ENCODE measurements at places on chromosomes 13 and 19.
A peak's percentile ranks its signal among the peaks of the same experiment; 100 is the strongest.

DNA sequence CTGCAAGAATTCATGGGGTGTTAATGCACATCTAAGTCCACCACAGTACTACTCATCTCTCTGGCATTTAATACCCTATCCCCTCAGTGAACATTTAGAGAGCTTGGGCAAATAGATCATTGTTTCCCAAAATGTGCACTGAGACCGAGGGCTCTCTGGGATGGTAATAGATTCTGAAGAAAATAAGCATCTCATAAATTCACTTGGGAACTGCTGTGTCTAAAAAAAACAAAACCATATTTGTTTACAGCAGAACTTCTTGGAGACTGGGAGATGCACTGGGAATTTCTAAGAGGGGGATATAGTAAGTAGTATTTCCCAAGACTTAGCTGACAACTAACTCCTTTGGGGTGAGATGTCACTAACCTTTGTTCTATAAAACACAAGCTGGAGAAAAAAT lies 58.4 kb downstream of the ENOX1 start:
- peaks cover 19% of the 10 kb centered on the region for H3K27me3 ChIP-seq
- DNase-seq = no peak
- no peaks in the 10 kb centered on the region for H3K36me3 ChIP-seq
- H3K4me1 ChIP-seq = no peaks in the 10 kb centered on the region

- H3K36me3 ChIP-seq = peaks cover 3% of the 10 kb centered on the region
- H3K4me1 ChIP-seq = no peaks in the 10 kb centered on the region
- peaks cover 55% of the 10 kb centered on the region for H3K27me3 ChIP-seq
- no peak overlapping the region for H3K27ac ChIP-seq
Measured at GRCh38 chr13:98751367-98751782, 1.1 kb downstream of the SLC15A1 start.

DNA sequence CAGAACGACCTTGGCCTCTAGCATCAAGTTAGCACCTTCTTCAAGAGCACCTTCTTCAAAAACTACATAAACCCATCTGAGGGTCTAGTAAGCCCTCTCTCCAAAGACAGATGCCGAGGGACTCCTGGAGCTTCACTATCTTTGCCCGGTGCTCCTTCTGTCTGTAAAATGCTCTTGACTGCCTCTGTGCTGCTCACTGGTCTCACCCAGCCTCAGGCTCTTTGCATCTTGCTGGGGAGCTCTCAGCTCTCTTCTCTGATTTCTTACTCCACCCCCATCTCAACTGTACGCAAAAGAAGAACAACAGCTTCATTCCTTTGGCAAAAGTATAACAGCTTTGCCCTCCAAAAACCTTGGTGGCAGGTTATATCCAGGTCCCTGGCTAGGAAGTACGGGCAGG lies 404.2 kb downstream of the KLF12 start:
- no peak overlapping the region for H3K4me3 ChIP-seq
- H3K27ac ChIP-seq = no peak overlapping the region
- peaks cover 5% of the 10 kb centered on the region for H3K36me3 ChIP-seq
- no peaks in the 10 kb centered on the region for H3K27me3 ChIP-seq

DNA sequence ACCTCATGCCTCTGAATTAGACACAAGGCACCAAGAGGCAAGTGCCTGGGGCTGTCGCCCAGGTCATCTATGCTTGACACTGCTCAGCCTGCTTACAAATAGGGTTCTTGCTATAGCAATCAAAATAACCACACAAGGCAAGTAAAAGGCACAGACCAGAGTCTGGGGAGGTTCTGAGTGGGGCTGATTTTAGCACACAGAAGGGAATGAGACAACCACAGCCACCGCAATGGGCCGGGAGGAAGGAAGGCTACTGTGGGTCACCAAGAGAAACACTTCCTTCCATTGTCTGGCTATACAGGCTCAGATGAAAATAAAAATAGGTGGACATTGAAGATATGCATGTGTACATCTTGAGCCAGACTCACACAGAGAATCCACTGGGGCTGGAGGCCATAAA lies 159.1 kb downstream of the DLEU7 start:
- no peaks in the 10 kb centered on the region for H3K36me3 ChIP-seq
- H3K4me3 ChIP-seq = no peak overlapping the region
- peaks cover 9% of the 10 kb centered on the region for H3K27me3 ChIP-seq
- peaks cover 31% of the 10 kb centered on the region for H3K4me1 ChIP-seq
- no peak for DNase-seq
- no peak overlapping the region for H3K27ac ChIP-seq

GRCh38 chr19:14091081-14091812 lies 696 bp upstream of the SAMD1 start:
- peak; percentile 65 for DNase-seq
- H3K27ac ChIP-seq = peak overlapping the region; percentile 96
- H3K27me3 ChIP-seq = no peaks in the 10 kb centered on the region
- H3K4me3 ChIP-seq = peak overlapping the region; percentile 93
- peaks cover 33% of the 10 kb centered on the region for H3K36me3 ChIP-seq

GRCh38 chr13:108213946-108214345 lies 1.4 kb downstream of the LIG4 start:
- H3K27ac ChIP-seq = peak overlapping the region; percentile 45
- H3K4me3 ChIP-seq = peak overlapping the region; percentile 70
- H3K36me3 ChIP-seq = peaks cover 28% of the 10 kb centered on the region
- peaks cover 35% of the 10 kb centered on the region for H3K4me1 ChIP-seq
- DNase-seq = no peak

- no peak overlapping the region for H3K4me3 ChIP-seq
- DNase-seq = no peak
- no peaks in the 10 kb centered on the region for H3K4me1 ChIP-seq
- no peak overlapping the region for H3K27ac ChIP-seq
- H3K27me3 ChIP-seq = no peaks in the 10 kb centered on the region
- no peaks in the 10 kb centered on the region for H3K36me3 ChIP-seq
Measured at GRCh38 chr13:56528040-56528790, 612.5 kb upstream of the PRR20A start.

DNA sequence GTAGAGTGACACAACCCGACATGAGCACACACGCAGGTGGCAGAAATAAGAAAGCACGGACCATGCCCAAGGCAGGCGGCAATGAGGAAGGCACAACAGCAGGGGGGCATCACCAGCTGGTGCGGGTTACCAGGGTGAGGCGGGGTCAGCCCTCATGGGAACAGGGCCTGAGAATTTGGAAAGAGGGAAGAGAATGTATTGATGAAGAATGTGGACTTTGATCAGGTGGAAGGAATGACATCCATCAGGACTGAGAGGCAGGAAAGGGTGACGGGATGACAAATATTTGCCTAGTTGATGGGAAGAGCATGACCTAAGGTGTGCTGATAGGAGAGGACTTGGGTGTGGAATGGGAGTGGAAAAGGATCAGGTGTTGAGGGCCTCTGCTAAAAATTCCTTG lies 177.5 kb downstream of the ABCC4 start:
- H3K4me3 ChIP-seq = no peak overlapping the region
- no peak overlapping the region for H3K27ac ChIP-seq
- H3K4me1 ChIP-seq = peaks cover 3% of the 10 kb centered on the region
- H3K36me3 ChIP-seq = peaks cover 7% of the 10 kb centered on the region

DNA sequence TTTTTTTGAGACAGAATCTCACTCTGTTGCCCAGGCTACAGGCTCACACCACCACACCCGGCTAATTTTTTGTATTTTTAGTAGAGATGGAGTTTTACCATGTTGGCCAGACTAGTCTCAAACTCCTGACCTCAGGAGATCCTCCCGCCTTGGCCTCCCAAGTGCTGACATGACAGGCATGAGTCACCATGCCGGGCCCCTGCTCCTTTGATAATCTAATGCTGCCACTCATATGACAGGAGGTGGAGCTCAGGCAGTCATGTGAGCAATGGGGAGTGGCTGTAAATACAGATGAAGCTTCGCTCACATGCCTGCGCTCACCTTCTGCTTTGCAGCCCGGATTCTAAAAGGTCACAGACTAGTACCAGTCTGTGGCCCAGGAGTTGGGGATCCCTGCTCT lies 25.1 kb downstream of the ARHGEF18 start:
- H3K27ac ChIP-seq = no peak overlapping the region
- H3K36me3 ChIP-seq = peaks cover 15% of the 10 kb centered on the region
- no peaks in the 10 kb centered on the region for H3K27me3 ChIP-seq
- no peaks in the 10 kb centered on the region for H3K4me1 ChIP-seq

DNA sequence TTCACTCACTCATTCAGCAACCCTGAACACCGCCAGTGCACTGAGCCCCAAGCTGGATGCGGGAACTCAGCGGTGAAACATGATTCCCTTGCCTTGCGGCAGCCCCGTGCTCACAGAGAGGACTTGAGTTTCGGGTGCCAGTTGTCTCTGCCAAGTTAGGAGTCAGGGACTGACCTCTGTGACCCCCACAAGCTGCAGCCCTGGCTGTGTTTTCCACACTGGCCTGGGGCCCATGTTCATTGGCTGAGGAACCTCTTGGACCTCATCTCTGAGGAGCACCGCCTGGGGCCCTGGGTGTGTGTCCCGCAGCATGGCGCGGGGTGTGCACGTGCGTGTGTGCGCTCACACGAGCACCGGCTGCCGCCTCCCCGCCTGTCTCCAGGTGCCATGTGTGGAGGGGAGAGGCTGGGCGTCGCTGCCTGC lies 31.0 kb downstream of the CAPN12 start:
- peaks cover 37% of the 10 kb centered on the region for H3K36me3 ChIP-seq
- no peaks in the 10 kb centered on the region for H3K4me1 ChIP-seq
- H3K27me3 ChIP-seq = no peaks in the 10 kb centered on the region
- no peak overlapping the region for H3K27ac ChIP-seq
- H3K4me3 ChIP-seq = no peak overlapping the region
- DNase-seq = no peak

- H3K4me1 ChIP-seq = peaks cover 11% of the 10 kb centered on the region
- H3K36me3 ChIP-seq = peaks cover 3% of the 10 kb centered on the region
- peaks cover 38% of the 10 kb centered on the region for H3K27me3 ChIP-seq
- no peak overlapping the region for H3K4me3 ChIP-seq
Measured at GRCh38 chr19:40217027-40217810, 965 bp downstream of the TTC9B start.

DNA sequence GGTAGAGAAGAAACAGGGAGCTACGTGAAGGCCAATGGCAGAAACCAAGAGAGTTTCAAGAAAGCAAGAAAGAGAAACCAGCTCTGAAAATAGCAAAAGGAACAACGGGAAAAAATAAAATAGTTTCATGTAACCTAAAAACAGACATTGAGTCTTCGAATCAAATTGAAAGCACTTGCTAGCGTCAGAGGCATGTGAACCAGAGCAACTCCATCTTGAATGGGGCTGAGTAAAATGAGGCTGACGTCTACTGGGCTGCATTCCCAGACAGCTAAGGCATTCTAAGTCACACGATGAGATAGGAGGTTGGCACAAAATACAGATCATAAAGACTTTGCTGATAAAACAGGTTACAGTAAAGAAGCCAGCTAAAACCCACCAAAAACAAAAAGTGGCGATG lies 7.3 kb upstream of the PMIS2 start:
- peaks cover 5% of the 10 kb centered on the region for H3K36me3 ChIP-seq
- H3K4me1 ChIP-seq = no peaks in the 10 kb centered on the region
- no peak overlapping the region for H3K27ac ChIP-seq
- no peak for DNase-seq
- H3K27me3 ChIP-seq = peaks cover 2% of the 10 kb centered on the region

- H3K4me1 ChIP-seq = peaks cover 69% of the 10 kb centered on the region
- H3K27me3 ChIP-seq = no peaks in the 10 kb centered on the region
- peak within 1 kb of the TSS; percentile 91 for H3K27ac ChIP-seq
- peak within 1 kb of the TSS; percentile 82 for H3K4me3 ChIP-seq
- peak; percentile 65 for DNase-seq
- peaks cover 39% of the 10 kb centered on the region for H3K36me3 ChIP-seq
Measured at GRCh38 chr19:55640577-55641425, at the start of gene ZNF580. TSS of gene ZNF580 (plus strand) at chr19:55641002. CDS start at chr19:55642509, 1,507 bp downstream.

GRCh38 chr13:100941377-100942368 lies 267.1 kb upstream of the TMTC4 start:
- H3K27me3 ChIP-seq = peaks cover 6% of the 10 kb centered on the region
- DNase-seq = no peak
- H3K27ac ChIP-seq = no peak overlapping the region
- no peak overlapping the region for H3K4me3 ChIP-seq
- H3K4me1 ChIP-seq = no peaks in the 10 kb centered on the region

GRCh38 chr19:38528213-38528755 lies 89.5 kb downstream of the MAP4K1 start:
- peaks cover 12% of the 10 kb centered on the region for H3K27me3 ChIP-seq
- peak overlapping the region; percentile 71 for H3K27ac ChIP-seq
- H3K4me3 ChIP-seq = peak overlapping the region; percentile 35
- no peaks in the 10 kb centered on the region for H3K36me3 ChIP-seq

DNA sequence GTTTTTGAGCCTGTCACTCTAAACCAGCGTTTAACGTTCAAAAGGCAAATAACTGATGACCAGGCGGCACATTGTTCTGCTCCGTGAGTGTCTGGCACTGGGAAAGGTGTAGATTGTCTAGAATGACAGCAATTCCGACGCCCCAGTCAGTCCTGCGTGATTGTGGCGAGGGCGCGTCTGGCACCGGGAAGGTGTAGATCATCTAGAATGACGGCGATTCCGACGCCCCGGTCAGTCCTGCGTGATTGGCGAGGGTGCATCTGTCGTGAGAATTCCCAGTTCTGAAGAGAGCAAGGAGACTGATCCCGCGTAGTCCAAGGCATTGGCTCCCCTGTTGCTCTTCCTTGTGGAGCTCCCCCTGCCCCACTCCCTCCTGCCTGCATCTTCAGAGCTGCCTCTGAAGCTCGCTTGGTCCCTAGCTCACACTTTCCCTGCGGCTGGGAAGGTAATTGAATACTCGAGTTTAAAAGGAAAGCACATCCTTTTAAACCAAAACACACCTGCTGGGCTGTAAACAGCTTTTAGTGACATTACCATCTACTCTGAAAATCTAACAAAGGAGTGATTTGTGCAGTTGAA lies 26.1 kb upstream of the NDUFS7 start:
- H3K27me3 ChIP-seq = no peaks in the 10 kb centered on the region
- H3K4me1 ChIP-seq = peaks cover 21% of the 10 kb centered on the region
- H3K27ac ChIP-seq = no peak overlapping the region
- DNase-seq = no peak
- H3K36me3 ChIP-seq = peaks cover 35% of the 10 kb centered on the region

DNA sequence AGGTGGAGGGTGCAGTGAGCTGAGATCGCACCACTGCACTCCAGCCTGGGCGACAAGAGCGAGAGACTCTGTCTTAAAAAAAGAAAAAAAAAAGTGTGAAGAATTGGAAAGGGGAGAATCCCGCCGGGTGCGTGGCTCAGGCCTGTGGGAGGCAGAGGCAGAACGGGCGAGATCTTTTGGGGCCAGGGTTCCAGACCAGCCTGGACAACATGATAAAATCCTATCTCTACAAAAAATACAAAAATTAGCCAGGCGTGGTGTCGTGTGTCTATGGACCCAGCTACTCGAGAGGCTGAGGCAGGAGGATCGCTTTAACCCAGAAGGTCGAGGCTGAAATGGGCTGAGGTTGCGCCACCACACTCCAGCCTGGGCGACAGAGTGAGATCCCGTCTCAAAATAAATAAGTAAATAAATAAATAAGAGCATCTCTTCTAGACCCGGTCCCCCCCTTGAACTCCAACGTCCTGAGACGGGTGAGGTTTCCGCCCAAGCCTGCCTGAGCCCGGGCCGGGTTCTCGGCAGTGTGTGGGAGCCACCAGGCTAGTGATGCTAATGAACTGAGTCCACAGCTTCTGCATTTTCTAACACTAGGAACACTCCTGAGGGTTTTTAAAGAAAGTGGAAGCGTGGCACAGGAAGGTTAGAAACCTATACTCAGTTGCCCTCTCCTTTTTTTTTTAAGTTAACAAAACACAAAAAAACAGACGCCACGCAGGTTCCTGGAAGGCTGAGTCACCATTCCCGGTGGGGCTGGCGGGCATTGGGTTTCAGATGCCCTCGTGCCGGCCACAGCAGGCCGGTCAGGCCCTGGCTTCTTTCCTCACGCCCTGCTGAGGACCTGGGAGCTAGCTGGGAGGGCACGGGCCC lies 22.0 kb downstream of the GPX4 start:
- H3K4me3 ChIP-seq = no peak overlapping the region
- H3K27ac ChIP-seq = no peak overlapping the region
- DNase-seq = no peak
- peaks cover 33% of the 10 kb centered on the region for H3K36me3 ChIP-seq

- no peaks in the 10 kb centered on the region for H3K27me3 ChIP-seq
- no peak for DNase-seq
- H3K4me1 ChIP-seq = no peaks in the 10 kb centered on the region
- no peak overlapping the region for H3K27ac ChIP-seq
Measured at GRCh38 chr13:104532132-104532531, 1465.9 kb upstream of the SLC10A2 start.

Measured in activated CD8-positive, alpha-beta T cell treated with anti-CD3 and anti-CD28 coated beads, Interleukin-2, amount 10 ng/mL, durations not matched to agents 7 days and 5 days (primary cell).